NCI-H187 (cell line): ENCODE measurements at places on chromosomes 3 and 15.

GRCh38 chr3:61796088-61796680 lies 234.8 kb downstream of the PTPRG start:
- no peak for DNase-seq

- DNase-seq: no peak
Observed at GRCh38 chr3:45929042-45929679, 14.1 kb upstream of the CXCR6 start.

GRCh38 chr3:120275618-120276017 lies 9.4 kb downstream of the GPR156 start:
- no peak for DNase-seq

- no peak for DNase-seq
Observed at GRCh38 chr3:125512135-125512920, 7.7 kb downstream of the SNX4 start.

DNA sequence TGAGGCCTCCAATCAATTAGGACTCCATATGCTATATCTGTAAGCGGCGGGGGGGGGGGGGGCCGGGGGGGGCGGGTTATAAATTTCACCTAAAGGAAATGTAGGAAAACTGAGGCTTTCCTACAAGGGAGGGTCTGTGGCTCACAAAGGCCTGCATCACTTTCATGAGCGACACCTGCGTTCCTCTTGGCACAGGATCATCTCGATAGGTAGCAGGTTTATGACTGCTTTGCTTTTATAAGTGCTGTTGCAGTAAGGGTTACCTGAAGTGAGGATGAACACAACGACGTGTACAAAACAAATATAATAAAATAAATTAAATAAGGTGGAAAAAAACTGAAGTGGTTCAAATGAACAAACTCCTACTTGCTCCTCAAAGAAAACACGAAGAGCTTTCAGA lies 194.3 kb downstream of the FOXP1 start:
- no peak for DNase-seq

- DNase-seq: no peak
Observed at GRCh38 chr3:186162221-186162620, 53.3 kb upstream of the ETV5 start.
